ENCODE measurements at places on chromosomes 12 and 14.
A peak's percentile ranks its signal among the peaks of the same experiment; 100 is the strongest.

- no peak for DNase-seq
Observed at GRCh38 chr12:124190312-124191023, 104.4 kb upstream of the RFLNA start.

DNA sequence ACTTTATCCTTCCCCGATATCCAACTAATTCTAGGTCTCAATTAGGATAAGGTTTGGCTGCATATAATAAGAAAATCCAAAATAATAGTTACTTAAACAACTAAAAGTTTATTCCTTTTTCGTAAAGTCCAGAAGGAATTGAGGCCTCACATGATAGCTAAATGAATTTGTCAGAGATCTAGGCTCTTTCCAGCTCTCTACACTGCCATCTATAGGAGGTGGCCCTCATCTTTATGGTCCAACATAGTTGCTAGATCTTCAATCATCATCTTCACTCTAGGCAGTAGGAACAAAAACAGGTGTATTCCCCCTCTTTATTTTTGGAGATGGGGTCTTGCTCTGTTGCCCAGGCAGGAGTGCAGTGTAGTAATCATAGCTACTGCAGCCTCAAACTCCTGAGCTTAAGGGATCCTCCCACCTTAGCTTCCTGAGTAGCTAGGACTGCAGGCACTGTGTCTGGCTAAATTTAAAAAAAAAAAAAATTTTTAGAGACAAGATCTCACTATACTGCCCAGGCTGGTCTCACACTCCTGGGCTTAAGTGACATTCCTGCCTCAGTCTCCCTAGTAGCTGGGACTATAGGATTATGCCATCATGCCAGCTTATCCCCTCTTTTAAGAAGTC is 46.5 kb upstream of the SAV1 start:
- peak; percentile 42 for DNase-seq

DNA sequence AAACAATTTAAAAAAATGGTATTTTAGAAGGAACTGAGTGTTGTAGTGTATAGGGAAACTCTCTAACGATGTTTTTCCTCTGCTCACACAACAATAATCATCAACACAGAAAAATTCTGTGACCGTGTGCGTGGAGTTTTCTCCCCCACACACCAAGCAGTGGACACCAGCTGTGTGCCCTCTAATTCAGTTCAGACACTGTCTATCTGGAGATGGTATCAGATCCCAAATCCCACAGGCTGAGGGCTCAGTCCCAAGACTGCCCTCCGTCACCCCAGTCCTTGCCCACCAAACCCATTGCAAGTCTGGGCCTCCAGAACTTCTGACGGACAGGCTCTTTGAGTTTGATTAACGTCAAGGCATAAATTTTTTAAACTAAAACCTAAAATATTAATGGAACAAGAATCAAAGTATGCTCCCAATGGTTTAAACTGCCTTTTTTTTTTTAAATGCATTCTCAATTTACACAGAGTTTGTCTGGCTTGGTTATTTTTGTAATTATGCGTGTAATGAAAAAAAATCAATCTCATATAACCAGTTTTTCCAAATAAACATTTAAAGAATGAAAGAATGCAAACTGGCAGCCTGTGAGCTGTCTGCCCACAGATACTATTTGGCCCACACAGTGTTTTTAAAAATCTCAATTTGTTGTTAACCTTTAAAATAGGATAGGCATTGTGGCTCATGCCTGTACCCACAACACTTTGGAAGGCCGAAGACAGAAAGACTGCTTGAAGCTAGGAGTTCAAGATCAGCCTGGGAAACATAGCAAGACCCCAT is 19.2 kb downstream of the BLTP3B start:
- DNase-seq = no peak

DNA sequence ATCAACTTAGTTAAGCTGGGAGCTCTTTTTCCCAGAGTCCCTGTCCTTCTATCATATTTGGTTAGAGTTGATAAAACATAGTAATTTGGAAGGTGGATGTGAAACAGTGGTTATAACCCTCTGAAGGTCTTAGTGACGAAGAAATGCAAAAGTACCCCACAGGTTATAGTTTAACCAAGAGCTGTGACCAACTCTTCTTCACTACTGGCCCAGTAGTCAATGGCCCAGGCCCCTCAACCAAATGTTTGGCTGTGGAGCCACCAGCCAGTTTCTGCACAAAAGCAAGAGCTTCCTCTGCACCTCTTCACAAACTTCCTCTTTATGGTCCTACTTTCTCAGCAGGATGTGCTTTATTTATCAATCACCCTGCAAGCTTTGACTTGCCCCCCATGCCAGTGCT is 132.6 kb downstream of the BMP4 start:
- no peak for DNase-seq

DNA sequence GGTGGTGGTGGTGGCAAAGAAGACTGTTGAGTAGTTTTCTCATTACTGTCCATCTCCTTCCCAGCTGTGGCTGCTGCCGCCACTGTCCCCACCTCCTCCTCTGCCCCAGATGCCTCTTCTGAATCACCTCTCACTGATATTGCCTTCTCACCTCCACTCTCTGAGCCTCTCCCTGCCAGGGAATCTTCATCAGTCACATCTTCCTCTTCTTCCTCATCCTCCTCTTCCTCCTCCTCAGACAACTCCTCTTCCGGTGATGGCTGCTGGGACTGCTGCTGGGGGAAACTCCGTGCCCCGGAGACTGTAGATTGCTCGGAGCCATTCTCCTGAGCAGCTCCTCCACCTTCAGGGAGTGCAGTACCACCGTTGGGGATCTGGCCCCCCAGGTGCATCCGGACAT is 2.9 kb downstream of the SALL2 start:
- DNase-seq = no peak

DNA sequence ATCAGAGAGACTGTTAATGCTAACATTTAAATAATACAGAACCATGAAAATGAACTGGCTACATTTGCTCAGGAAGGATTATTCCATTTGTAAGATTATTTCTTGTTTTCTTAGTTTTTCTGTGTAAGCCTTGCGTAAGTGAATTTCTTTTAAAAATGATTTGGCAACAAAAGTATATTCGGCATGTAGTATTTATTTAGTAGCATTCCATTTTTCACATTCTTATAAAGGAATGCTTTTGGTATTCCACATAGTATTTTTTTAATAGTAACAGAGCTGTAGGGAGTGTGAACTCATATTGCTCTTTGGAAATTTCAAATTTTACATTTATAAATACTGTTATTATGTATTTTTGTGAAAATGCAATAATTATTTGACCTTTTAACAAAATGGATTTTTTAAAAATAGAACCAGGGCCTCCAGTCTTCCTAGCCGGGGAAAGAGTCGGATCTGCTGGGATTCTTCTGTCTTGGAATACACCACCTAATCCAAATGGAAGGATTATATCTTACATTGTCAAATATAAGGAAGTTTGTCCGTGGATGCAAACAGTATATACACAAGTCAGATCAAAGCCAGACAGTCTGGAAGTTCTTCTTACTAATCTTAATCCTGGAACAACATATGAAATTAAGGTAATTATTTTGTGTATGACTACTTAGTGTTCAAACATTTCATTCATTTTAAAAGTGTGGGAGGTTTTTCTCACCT is 1.2 kb downstream of the PTPRQ start:
- DNase-seq = no peak

- no peak for DNase-seq
Observed at GRCh38 chr12:48216785-48217184, 13.7 kb upstream of the OR10AD1 start.

GRCh38 chr14:76708771-76709170 is 52.5 kb upstream of the VASH1 start:
- DNase-seq = no peak

GRCh38 chr14:29734732-29735131 is 192.9 kb downstream of the PRKD1 start:
- no peak for DNase-seq

DNA sequence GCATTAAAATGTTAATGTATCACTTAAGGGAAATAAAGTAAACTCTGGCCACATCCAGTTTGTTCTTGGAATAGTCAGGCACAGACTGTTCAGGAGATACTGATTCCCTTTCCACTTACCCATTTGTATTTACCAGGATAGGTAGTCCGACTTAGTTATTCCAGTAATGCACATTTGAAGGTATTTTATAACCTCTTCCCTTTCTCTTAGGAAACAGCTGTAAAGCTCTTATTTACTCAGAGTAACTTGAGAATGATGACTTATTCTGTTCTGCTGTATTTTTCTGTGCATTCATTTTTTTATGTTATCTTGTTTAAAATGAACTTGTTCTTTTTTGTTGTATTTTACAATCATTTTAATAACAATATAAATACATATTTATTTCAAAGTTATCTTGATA is 78.0 kb downstream of the METTL25 start:
- no peak for DNase-seq

- no peak for DNase-seq
Observed at GRCh38 chr12:88519802-88520435, 60.4 kb downstream of the KITLG start.

- DNase-seq = no peak
Observed at GRCh38 chr12:92860521-92860920, 68.6 kb downstream of the EEA1 start.

DNA sequence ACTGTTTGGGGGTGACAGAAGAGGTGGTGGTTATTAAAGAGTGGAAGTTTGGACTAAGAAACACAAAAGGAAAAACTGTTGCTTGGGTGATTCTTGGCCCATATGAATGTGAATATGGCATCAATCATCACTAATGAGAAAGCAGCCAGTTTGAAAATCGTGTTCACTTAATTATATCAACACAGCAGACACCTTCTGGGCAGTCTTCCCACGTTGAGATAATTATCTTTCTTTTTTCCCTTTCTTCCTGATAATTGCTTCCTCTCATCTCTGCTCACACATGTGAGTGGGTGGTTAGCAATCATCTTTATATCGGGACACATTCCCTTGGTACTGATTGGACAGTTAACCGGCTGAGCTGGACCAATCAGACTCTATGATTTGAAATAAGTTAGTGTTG is 539.7 kb downstream of the AACS start:
- no peak for DNase-seq

- DNase-seq = no peak
Observed at GRCh38 chr12:88267630-88268029, 125.5 kb downstream of the TMTC3 start.

DNA sequence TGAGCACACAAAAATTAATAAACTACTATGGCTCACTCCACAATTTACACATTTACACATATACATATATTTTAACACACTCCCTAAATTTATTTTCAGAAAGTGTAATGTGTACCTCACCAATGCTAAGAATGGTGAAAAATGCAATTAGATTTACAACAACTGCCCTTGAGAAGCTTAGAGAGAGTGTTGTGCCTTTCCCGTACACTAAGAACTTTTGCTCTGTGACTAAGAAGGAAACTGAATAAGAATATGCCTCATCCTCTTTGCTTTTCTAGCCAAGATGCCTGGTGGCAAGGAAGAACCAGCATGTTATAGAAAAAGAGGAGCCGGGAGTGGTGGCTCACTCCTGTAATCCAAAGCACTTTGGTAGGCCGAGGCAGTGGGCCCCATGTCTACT is 62.3 kb downstream of the SINHCAF start:
- peak; percentile 44 for DNase-seq

GRCh38 chr12:124742111-124742510 is 121.6 kb downstream of the SCARB1 start:
- DNase-seq = no peak

GRCh38 chr12:104490850-104491249 is 34.1 kb downstream of the CHST11 start:
- no peak for DNase-seq

GRCh38 chr12:87266305-87266704 is 762.9 kb downstream of the C12orf50 start:
- no peak for DNase-seq

DNA sequence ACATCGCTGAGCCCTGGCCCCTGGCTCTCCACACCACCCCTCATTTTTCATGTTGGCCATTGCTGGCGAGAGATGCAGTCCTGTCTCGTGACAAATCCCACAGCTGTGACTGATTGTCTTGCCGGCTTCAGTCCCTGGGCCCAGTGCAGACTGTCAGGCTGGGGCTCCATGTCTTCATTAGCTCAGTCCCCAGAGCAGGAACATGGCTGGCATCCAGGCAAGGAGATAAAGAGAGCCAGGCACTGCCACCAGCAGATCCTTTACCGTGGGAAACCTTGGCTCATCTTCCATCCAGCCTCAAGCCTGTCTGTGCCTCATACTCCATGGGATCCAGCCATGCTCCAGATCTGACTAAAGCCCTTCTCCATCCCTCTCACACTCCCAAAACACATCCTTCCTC is 284.7 kb upstream of the FKBP4 start:
- no peak for DNase-seq

- DNase-seq = no peak
Observed at GRCh38 chr14:85060121-85060520, 469.8 kb upstream of the FLRT2 start.

- no peak for DNase-seq
Observed at GRCh38 chr12:20486233-20486632, 117.9 kb downstream of the PDE3A start.

DNA sequence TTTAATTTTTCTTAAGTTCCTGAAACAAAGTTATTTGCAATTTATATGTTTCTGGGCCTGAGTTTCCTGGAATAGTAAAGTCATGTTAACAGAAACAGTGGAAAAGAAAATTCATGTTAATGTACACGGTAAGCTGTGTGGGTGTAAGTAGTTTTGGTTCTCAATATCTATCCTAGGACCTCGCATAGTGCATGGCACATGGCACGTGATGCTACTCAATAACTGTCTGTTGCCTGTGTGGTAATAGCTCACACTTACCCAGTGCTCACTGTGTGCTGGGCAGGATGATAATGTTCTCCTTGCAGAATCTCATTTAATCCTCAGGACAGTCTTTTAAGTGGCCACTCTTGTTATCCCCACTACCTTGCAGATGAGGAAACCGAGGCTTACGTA is 100.7 kb downstream of the DUSP16 start:
- peak; percentile 82 for DNase-seq

DNA sequence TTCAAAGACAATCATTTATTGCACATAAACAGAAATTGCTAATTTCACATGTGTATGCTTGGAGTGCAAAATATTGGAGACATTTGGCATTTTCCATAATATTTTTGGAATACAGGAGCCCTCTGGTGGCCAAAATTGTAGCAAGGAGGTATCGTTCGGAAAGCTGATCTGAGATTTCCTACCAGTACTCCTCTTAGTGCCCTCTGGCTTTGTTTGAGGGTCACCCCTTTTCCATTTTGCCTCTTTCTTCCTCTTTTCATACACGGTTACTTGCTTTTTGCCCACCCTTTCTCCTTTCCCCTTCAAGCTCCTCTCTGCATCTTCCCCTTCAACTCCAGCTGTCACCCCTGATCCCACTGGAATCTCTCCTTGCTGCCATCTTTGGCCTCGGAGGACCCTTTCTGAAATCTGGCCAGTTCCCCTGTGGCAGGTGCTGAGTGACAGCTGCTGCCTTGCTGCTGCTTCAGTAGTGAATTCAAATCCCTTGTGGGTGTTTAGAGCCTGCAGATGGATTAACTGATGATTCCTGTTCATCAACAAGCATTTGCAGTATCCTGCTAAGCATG is 164.6 kb upstream of the PARP11 start:
- no peak for DNase-seq

- no peak for DNase-seq
Observed at GRCh38 chr14:74543771-74544438, 50.3 kb downstream of the ISCA2 start.

DNA sequence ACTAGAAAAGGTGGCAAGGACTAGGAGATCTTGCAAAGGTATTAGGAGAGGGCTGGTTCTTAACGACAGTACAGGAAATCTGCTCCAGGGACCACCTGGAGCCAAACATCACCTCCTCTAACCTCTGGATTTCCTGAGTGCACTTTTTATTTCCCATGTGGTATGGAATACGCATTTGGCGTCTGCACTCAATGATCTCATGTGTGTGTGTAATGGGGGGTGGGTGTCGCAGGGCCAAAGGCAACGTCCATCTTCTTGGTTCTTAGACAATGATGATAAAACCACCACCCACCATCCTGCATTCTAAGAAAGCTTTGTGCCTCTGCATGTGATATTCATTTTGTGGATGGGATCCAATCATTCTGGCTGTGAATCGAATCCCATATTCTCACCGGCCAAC is 68.8 kb downstream of the CLMN start:
- no peak for DNase-seq

Data from activated CD4-positive, alpha-beta T cell treated with anti-CD3 and anti-CD28 coated beads, Interleukin-10, Interleukin-2, amounts not matched to agents 100 ng/mL and 50 ng/mL, durations not matched to agents 16 hours and 8 hours (primary cell).